Brain microvascular endothelial cell (primary cell): ENCODE measurements at places on chromosomes 4 and X.

DNA sequence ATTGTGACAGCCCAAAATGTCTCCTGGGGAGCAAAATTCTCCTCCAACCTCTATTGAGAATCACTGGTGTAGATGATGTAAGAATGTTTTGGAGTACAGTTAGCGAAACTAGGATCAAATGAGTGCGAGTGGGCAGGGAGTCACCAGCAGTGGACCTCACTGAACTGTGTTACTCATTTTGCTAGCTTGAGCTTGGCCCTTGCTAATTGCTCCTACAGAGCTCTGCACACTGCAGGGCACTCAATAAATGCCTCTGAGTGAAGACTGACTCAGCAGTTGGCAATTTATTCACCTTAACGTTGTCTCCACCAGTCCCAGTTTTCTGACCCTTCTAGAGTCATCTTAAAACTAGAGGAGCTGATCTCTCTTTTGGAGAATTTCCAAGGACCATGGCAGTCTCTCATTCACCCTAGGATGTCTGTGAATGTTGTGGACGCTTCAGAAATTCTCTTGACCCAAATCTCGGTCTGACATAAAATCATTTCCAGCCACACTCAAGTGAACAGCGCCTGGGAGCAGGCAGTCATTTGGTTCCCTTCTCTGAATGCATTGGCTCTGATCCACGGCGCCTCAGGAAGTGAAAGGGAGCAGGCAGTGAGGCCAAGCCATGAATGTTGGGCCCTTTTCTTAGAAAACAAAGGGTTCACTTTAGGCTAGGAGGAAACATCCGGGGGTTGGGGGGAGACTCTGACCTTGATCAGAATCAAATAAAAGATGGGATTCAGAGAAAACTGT lies 148.1 kb downstream of the NWD2 start:
- no peak for DNase-seq

DNA sequence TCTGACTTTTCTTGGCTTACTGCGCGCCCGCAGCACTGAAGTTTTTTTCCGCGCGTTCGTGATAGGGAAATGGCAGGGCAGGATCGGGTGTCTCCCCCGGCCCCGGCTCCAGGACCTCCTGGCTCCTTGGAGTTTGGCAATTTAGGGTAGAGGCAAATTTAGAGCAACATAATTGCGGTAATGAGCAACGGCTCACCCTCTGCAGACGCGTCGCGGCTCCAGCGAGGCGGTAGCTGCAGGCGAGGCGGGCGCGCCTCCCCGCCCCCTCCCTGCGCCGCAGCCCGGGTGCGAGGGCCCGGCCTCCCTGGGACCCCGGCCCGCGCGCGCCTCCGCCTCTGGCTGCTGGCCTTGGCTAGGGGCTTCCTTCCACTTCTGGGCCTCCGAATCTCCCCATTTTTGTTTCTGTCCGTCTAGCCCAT lies 6.2 kb downstream of the MSX1 start:
- DNase-seq = no peak

- DNase-seq = no peak
These were observed 1.5 kb downstream of the PLS3 start for GRCh38 chrX:115562480-115562847.

DNA sequence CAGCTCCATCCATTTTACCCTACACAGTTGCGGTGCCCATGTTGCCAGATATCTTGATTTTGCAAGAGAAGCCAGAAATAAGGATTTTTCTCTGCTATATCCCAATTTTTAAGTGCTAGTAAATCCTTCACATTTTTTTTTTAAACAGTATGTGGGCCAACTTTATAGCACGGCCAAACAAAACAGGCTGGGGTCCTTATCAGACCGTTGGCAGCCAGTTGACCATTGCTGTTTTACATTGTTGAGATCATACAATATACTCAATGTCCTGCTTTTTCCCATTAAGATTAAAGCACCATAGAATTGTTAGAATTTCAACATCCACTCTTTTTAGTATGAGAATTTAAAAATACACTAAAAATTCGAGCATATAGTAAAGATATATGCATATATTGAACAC lies 150.9 kb downstream of the SPCS3 start:
- no peak for DNase-seq

GRCh38 chr4:183337349-183337748 lies 15.1 kb upstream of the CLDN24 start:
- no peak for DNase-seq

DNA sequence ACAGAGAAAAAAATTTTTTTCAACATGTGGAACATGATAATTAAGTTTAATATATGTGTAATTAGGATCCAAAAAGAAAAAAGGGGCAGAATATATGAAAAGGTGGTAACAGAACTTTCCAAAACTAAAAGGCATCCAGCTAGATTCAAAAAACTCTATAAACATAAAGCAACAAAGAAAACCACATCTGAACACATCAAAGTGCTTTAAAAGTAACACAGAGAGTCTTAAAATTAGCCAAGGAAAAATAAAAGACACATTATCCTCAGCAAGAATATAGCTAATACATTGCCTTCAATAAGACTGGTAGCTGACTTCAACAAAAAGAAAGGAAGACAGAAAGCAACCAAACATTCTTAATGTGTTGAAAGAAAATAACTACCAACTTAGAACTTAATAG lies 8.2 kb downstream of the CLOCK start:
- DNase-seq = no peak

DNA sequence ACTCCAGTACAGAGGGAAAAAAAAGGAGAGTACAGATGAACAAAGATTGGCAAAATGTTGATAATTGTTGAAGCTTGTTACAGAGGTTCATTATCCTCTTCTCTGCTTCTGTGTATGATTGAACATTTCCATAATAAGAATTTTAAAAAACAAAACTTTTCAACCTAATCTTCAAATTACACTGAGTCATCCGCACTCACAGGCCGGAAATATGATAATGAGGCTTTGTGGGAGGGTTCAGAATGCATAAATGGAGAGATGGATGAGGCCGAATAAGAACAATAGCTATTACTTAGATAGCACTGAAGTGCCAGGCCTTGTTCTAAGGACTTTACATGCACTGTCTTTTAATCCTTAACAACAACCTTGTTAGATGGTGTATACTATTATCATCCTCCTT lies 4.6 kb upstream of the ERCC6L start:
- peak; percentile 44 for DNase-seq

GRCh38 chr4:45036677-45037076 lies 310.3 kb upstream of the GNPDA2 start:
- no peak for DNase-seq

GRCh38 chr4:10129196-10130177 lies 12.9 kb upstream of the WDR1 start:
- DNase-seq = no peak

DNA sequence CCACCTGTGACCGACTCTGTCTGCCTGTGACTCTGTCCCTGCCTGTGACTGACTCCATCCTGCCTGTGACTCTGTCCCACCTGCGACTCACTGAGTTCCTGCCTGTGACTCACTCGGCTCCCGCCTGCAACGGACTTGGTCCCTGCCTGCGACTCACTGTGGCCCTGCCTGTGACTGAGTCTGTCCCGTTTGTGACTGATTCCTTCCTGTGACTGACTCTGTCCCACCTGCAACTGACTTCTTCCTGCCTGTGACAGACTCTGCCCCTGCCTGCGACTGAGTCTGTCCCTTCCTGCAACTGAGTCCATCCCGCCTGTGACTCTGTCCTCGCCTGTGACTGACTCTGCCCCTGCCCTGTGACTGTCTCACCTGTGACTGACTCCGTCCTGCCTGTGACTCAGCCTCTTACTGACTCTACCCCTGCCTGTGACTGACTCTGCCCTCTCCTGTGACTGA lies 9.6 kb upstream of the UVSSA start:
- no peak for DNase-seq

- no peak for DNase-seq
These were observed 21.1 kb downstream of the AMER1 start for GRCh38 chrX:64184396-64184795.

DNA sequence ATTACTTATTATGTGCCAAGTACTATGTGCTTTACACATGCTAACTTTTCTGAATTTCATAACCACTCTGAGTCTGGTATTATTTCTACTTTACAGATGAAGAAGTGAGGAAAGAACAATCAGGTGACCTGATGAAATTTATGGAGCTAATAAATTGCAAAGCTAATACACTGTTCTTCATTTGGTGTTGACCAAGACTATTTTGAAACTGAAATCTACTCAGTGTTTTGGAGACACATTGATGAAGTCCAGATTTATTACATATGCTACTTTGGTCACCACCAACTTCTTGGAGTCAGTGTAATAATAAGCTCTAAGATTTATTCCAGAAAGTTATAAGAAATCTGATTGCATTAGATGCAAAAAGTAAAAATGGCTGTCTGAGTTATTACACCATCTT lies 637.9 kb downstream of the FAT4 start:
- DNase-seq = no peak

GRCh38 chr4:1831331-1831730 lies 24.6 kb downstream of the LETM1 start:
- no peak for DNase-seq

DNA sequence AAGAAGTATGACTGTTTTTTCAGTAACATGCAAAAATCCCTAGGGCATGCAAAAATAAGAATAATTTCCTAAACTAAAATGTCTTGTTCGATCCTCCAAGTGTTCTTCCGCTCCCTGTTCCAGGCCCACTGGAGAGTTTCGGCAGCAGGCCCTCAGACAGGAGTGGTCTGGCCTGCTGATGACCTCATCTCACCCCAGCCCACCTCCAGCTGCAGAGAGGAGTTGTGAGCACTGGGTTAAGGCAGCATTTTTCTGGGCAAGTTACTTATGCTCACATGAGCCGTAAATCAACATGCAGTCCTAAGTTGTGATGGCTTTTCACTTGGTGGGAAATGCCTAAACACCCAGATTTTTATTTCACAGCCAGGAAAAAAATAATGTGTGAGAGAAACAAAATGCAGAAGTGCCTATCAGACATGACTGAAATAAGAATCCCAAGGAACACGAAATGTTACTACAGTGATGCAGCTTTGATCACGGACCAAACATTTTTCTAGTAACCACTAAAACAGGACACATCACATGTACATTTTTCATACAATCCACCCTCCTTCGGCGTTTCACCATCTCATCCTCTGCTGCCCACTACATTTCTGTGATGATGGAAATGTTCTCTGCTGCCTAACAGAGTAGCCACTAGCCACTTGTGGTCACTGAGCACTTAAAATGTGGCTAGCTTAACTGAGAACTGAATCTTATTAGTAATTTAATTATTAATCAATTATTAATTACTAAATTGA lies 153.3 kb upstream of the TBL1X start:
- DNase-seq = no peak

DNA sequence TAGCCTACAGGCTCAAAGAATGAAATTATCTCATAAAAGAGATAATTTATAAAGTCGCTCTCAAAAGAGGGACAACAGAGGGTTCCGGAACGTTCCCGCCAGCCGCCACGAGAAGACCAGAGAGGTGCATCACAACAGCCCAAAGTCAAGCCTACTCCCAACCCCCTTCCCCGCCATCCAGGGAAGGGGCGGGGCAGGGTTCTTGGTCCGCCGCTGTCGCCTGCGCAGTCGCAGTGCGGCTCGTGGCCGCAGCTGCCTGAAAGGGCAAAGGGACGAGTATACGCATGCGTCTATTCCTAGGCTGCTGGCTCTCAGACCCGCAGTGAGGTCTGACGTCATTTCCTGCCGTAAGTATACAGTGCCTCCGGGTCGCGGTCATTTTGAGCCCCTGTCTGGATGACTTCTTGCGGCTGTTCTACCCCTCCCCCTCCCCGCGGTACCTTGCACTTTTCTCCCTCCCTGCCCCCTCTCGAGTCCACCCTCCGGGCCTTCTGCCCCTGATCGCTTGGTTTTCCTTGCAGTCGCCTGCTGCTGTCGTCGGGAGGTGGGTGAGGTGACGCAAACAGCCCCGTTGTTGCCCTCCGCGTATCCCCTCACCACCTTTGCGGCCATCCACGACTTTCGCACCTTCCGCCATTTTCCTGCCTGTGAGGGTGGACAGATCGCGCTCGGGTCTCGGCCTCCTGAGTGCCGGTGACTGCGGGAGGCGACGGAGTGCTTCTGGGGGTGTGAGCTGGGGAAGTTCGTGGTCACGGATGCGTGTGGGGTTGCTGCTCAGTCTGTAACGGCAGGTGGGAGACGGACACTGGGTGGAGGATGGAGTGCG lies at the start of gene OCIAD1:
Gene OCIAD1 (plus strand): TSS at position 383 of the 826 bp plus-strand sequence. CDS start 1,537 bp downstream, outside the sequence.
- peak; percentile 99 for DNase-seq

DNA sequence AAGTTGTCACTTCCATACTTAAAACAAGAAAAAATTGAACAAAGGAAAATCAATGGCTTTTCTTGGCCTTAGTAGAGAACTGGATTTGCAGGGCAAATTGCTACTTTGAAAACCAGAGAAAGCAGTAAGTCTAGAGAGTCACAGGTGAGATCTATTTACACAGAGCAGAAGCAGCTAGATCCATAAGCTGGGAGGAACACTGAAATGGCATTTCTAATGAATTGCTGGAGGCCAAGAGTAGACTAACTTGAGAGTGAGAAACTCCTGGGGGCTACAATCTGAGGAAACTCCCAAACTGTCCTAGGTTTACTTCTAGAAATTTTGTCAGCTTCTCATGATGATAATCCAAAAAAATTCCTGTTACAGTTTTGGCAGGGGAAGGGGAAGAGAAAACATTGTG lies 133.3 kb downstream of the SPCS3 start:
- no peak for DNase-seq

GRCh38 chr4:118033148-118034052 lies 886 bp upstream of the NDST3 start:
- no peak for DNase-seq

DNA sequence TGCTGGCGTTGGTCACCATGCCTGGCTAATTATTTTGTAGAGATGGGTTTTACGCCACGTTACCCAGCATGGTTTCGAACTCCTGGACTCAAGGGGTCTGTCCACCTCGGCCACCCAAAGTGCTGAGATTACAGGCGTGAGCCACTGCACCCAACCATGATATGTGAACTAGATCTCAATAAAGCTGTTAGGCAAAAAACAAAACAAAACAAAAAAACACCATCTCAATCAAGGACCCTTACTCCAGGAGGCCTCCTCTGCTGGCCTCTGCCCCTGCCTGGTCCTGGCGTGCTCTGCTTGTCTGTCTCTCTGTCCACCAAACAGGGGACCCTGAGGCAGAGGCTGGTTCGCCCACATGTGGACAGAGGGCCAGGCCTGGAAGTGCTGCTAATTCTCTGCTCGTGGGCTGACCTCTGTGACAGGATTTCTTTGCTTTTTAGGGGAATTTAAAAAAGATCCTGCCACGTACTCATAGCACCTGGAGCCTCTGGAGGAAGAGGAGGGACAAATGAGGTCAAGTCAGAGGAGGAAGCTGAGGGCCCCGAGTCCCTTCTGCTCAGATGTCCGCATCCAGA lies 32.7 kb upstream of the WFS1 start:
- no peak for DNase-seq

DNA sequence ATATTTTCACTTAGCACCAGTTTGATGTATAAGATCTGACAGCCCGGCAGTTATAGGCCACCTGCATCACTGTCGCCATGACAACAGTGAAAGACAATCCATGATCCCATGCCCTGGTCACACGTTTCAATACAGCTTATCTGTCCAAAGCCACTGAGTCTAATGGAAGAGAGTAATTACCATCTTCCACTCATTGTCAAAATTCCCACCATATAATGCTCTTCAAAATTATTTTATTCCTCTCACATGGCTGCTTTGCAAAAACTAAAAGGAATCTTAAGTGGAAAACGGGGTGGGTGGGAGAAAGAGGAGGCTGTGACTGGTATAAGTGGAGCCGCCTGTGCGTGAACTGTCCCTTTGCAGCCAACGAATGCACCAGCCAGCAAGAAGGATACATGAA lies 44.2 kb downstream of the MAML3 start:
- no peak for DNase-seq
